Cardiac muscle cell (in vitro differentiated cells and primary cell): ENCODE measurements at places on chromosomes 2 and 18. TPM values are rescaled to one million over a fixed set of nuclear protein-coding genes. Genes with fewer than 3 reads are reported as not detected.

CD8B gene
- not detected in 2 replicates for total RNA-seq

DNA sequence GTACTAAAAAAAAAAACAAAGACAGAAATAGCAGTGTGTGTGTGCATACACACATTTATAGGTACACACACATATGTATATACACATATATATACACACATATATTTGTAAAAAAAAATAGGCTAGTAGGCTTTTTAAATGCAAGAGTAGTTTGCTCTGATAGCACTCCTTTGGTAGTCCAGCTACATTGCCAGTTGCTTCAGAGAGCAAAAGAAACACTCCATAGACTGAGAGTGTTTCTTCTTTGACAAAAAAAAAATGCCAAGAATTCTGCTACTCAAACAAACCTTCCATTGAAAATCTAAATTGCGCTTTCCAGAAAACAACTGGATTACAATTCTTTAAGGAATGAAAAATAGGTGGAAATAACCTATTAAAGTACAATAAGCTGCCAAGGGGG is 365.9 kb upstream of the GALNT5 start:
- no peak for DNase-seq

GRCh38 chr18:40404284-40404683 is 1550.8 kb upstream of the PIK3C3 start:
- DNase-seq: no peak

DNA sequence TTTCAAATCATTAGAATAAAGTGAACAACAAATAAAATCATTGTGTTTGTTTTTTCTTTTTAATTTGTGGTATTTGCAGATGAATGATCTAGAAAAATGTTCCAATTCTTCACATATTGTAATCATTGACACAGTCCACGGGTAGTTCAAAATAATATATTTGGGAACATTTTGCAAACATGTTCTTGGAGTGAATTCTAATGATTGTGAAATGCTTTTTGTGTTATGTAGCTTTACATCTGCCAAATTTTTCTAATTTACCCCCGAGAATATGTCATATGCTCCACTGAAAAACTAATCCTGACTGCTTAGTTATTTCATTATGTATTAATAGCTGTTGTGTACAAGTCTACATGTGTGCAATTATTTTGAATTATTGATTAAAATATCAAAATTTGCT is 1468.4 kb upstream of the NXPH2 start:
- DNase-seq: no peak

GRCh38 chr2:177155631-177156030 is 57.0 kb upstream of the HNRNPA3 start:
- DNase-seq: no peak

- DNase-seq: no peak
Observed at GRCh38 chr2:236674646-236675045, 105.0 kb downstream of the ACKR3 start.

GRCh38 chr18:21179590-21180220 is 62.3 kb upstream of the GREB1L start:
- peak; percentile 86 for DNase-seq

GRCh38 chr2:103459283-103459682 is 697.5 kb downstream of the TMEM182 start:
- DNase-seq: no peak

DNA sequence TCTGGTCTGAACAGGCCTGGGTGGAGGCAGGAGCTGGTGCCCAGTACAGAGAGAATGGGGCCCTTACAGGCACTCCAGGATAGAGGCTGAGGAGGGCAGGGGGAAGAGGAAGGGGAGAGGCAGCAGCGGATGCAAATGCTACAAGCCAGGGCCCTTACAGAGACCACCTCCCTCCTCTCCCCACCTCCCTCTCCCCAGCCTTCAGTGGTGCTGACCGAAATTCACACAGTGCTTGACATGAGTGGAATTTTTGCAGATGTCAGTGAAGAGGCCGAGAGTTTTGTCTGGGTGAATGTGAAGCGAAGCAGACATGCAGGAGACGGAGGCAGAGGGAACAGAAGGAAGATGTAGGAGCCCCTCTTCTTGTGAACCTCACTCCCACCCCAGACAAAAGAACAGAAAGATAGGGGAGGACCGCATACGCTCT is 31.9 kb downstream of the CIB4 start:
- peak; percentile 53 for DNase-seq

DNA sequence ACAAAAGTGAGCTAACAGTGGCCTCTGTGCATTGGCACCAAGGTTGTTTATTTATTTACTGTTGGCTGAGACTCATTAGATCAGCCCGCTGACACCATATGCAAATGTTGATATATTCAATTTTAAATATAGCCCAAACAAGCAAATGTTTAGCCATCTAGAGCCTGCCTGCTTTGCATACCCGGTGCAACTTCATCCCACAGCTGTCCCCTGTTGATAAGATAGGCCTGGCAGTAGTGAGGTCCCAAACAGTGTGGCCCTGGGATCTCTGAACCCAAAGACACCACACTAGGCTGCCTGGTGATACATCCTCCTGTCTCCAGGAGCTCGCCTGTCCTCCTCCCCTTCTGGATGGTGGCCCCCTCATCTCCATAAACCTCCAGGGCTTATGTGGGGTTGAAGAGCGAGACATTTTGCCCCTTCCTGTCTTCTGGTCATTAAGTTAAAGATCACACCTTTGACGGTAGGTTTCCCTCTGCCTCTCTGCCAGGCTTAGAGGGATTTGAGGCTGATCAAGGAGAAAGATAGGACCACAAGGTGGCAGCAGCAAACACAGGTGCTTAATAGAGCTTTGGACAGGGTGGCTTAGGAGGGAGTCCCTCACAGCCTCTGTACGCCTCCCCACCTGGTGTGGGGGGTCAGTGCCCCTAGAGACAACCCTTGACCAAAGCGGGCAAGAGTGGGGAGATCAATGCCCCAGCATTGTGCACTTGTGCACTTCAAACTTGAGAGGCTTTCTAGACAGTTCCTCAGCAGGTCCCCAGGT is 23.7 kb upstream of the MYO5B start:
- DNase-seq: peak; percentile 43

DNA sequence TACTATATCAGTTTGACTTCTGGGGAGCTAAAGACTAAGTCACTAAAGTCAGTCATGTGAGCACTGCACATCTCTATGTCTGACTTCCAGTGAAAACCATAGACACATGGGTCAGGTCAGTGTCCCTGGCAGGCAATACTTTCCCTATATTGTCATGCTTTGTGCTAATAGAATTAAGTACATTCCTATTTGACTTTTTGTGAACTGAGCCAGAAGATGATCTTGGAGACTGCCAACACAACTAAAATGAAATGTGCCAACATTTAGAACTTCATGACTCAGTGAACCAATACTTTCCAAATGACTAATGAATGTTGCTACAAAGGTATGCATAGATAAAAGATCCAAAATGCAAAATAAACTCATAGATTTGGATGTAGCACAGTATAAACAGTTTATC is 820.8 kb upstream of the FAM98A start:
- DNase-seq: no peak

DNA sequence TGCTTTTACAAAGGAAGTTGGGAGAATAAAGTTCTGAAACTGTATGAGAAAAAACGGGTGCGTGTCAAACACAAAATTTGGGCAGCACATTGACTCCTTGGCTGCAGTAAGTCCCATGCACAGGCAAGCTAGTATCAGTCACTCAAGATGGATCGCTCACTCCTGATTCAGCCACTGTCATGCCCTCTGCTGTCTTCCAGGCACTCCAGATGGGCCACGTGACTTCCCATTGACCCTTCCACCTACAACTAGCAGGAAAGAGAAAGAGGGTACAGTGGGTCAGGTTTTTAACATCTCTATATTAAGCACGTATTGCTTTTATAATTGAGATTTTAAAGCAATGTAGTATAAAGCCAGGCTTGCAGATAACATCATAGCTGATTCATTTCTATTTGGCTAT is 8.6 kb downstream of the ARHGEF33 start:
- DNase-seq: no peak

- DNase-seq: no peak
Observed at GRCh38 chr18:35157181-35157580, 83.7 kb upstream of the ZNF397 start.

- no peak for DNase-seq
Observed at GRCh38 chr18:9764011-9764481, 55.9 kb downstream of the RAB31 start.

- no peak for DNase-seq
Observed at GRCh38 chr2:219109471-219109870, 48.8 kb upstream of the IHH start.

GRCh38 chr18:52569492-52569891 is 229.5 kb downstream of the DCC start:
- no peak for DNase-seq

GRCh38 chr2:140841141-140841540 is 1289.7 kb downstream of the LRP1B start:
- no peak for DNase-seq

DNA sequence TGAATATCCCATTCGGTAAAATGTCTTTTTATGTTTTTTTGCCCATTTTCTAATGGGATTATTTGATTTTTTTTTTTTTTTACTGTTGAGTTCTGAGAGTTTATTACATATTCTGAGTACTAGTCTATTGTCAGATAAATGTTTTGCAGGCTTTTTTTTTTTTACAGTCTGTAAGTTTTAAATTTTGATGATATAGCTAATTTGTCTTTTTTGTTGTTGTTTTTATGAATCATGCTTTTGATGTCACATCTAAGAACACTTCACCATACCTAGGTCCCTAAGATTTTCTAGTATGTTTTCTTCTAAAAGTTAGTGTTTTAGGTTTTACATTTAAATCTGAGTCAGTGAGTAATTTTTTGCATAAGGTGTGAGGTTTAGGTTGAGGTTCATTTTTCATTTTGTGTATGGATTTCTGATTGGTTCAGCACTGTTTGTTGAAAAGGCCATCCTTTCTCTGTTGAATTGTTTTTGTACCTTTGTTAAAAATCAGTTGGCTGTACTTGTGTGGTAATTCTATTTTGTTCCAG is 40.7 kb downstream of the PTPN4 start:
- no peak for DNase-seq

GRCh38 chr2:15142069-15142689 is 419.0 kb downstream of the NBAS start:
- DNase-seq: no peak
